ENCODE measurements at places on chromosomes 7 and 10.

DNA sequence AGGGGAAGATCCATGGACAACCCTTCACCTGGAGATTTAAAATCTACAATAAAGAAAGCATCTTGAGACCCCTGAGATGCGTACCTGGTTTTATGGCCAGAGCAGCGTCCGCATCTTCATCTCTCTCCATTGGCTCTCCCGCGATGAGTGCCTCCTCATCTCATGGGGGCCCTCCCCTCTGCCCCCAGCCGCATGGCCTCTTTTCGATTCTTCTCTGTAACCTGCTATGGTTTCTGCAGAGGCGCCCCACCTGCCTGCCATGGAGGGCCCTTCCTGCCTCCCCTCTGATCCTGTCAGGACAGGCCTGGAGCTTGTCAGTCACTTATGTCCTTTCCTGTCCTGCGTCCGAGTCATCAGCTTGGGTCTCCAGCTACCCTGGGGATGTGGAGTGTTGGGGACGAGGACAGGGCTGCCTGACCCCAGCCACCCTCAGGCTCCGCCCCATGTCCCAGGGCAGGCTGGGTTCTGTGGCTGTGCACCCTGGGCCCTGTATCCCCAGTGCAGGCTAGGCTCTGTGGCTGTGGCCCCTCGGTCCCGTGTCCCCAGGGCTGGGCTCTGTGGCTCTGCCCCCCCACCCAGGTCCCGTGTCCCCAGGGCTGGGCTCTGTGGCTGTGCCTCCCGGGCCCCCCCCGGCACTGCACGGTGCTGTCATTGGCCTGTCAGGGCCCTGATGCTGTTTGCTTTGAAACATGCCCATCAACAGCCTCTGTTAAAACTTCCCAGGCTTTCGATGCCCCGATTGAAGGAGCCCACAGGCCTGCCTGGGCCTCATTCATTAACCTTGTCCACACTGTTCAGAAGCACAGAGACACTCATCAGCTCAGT lies 99.8 kb downstream of the WDR37 start:
- no peak for DNase-seq

- DNase-seq, result no peak
Measured at GRCh38 chr7:79828866-79829265, 305.8 kb upstream of the GNAI1 start.

- no peak for DNase-seq
Measured at GRCh38 chr10:74151879-74152722, 1.1 kb downstream of the ADK start.

DNA sequence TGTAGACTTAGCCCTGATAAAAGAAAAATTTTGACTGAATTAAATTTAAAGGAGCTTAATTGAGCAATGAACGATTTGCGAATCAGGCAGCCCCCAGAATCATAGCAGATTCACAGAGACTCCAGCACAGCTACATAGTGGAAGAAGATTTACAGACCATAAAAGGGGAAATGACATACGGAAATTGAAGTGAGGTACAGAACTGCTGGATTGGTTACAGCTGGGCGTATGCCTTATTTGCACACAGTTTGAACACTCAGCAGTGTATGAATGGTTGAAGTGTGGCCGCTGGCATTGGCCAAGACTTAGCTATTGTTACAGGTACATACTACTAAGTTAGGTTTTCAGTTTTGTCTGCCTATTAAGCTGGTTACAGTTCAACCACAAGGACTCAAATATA lies 433.5 kb upstream of the CELF2 start:
- DNase-seq, result no peak

- no peak for DNase-seq
Measured at GRCh38 chr7:1058821-1059199, 14.5 kb downstream of the GPR146 start.

GRCh38 chr10:77927402-77928246 lies 1.1 kb upstream of the DLG5 start:
- no peak for DNase-seq

DNA sequence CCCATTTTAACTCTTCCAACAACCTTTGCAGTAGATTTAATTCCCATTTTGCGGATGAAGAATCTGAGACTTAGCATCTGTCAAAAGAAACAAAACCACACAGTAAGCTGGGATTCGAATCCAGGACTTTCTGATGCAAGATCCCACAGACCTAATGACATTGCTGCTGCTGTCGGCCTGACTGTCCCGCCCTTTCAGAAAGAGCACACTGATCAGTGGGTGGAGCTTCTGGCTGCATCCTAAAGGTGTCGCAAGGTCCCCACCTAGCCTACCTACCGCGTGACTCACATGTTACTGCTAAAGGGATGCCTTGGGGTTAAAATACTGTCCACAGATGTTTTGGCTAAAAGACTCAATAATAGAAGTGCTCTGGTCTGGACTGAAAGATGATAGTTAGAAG lies 134.7 kb downstream of the EMX2 start:
- no peak for DNase-seq

DNA sequence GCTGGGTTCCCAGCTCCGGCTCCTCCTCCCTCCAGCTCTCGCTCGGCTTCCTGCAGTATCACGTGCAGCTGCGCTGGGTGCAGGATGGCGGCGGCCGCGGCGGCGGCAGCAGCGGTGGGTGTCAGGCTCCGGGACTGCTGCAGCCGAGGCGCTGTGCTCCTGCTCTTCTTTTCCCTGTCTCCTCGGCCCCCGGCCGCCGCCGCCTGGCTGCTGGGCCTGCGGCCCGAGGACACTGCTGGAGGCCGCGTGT lies at the start of gene CNNM1:
Gene CNNM1 (plus strand): TSS at position 53 of the 250 bp plus-strand sequence. CDS start 32 bp downstream, at position 85.
- no peak for DNase-seq

DNA sequence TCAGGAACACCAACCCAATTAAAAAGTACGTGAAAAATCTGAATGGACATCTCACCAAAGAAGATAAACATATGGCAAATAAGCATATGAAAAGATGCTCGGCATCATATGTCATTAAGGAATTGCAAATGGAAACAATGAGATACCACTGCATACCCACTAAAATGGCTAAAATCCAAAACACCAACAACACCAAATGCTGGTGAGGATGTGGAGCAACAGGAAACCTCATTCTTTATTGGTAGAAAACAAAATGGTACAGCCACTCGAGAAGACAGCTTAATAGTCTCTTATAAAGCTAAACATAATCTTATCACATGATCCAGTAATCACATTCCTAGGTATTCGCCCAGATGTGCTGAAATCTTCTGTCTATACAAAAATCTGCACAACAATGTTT lies 13.1 kb downstream of the RSU1 start:
- no peak for DNase-seq

GRCh38 chr10:34731885-34732701 lies 83.0 kb downstream of the PARD3 start:
- no peak for DNase-seq

GRCh38 chr10:1754506-1755153 lies 17.3 kb upstream of the ADARB2 start:
- DNase-seq, result no peak

DNA sequence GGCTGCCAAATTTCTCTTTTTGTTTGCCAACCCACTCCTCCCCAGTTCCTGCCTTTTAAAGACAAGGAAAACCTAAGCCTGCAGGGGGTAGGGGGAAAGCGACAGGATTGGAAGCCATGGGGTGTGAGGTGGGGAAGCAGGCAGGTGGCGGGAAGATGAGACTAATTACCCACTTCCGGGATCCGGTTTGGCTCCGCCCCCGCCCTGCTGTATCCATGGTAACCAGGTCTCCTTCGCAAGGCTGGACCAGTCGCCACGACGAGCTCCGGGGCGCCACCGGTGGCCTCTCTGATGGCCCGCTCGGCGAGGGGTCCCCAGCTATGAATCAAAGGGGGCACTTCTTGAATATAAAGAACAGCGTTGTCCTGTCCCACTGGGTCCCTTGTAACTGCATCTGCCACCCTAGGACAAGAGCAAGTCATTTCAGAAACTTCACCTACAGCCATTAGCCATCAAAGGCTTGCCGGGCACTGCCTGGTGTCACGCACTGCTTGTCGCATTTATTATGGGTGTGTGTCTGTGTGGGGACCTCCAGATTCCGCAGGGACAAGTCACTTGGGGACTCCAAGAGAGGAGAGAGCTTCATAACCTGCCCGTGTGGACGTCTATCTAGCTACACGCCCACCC lies 55.4 kb upstream of the LMTK2 start:
- no peak for DNase-seq

- no peak for DNase-seq
Measured at GRCh38 chr10:123835575-123835974, 56.0 kb downstream of the CPXM2 start.

GRCh38 chr7:48154792-48155413 lies 16.4 kb upstream of the ABCA13 start:
- DNase-seq, result no peak

- DNase-seq, result no peak
Measured at GRCh38 chr10:78000956-78001472, 28.3 kb downstream of the POLR3A start.

GRCh38 chr10:26486304-26486703 lies 48.2 kb downstream of the APBB1IP start:
- DNase-seq, result no peak

DNA sequence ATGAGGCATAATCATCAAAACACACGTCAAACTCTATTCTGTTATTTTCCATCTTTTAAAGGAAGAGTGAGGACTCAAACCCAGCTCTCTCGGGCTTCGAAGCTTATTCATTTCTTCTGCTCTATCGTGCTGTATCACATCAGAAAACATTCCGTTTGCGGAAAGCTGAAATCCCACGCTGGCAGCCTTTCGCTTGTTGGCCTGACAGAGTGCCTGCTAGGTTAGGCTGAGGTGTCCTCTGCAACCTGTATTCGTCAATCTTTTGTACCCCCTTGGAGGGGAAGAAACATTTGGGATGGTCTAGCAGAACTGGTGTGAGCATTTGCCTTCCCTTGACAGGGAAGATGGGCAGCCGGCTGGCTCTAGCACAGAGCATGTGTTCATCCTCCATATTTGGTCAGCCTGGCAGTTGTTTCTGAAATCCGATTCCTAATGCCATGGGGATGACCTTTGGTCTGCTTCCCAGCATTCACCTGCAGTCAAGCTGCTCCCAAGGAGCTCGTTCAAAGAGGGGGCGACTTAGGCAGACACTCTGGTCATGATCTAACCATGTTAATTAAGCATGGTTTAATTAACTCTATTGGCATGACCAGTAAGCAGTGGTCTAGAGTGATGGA lies 55.2 kb downstream of the TACC2 start:
- no peak for DNase-seq

- DNase-seq, result no peak
Measured at GRCh38 chr10:6083523-6084475, 5.0 kb upstream of the RBM17 start.

- no peak for DNase-seq
Measured at GRCh38 chr7:119733127-119733879, 539.7 kb upstream of the KCND2 start.

GRCh38 chr7:32026083-32026425 lies 44.2 kb downstream of the PDE1C start:
- no peak for DNase-seq

GRCh38 chr10:47309408-47310089 lies 9.6 kb downstream of the GDF10 start:
- no peak for DNase-seq

DNA sequence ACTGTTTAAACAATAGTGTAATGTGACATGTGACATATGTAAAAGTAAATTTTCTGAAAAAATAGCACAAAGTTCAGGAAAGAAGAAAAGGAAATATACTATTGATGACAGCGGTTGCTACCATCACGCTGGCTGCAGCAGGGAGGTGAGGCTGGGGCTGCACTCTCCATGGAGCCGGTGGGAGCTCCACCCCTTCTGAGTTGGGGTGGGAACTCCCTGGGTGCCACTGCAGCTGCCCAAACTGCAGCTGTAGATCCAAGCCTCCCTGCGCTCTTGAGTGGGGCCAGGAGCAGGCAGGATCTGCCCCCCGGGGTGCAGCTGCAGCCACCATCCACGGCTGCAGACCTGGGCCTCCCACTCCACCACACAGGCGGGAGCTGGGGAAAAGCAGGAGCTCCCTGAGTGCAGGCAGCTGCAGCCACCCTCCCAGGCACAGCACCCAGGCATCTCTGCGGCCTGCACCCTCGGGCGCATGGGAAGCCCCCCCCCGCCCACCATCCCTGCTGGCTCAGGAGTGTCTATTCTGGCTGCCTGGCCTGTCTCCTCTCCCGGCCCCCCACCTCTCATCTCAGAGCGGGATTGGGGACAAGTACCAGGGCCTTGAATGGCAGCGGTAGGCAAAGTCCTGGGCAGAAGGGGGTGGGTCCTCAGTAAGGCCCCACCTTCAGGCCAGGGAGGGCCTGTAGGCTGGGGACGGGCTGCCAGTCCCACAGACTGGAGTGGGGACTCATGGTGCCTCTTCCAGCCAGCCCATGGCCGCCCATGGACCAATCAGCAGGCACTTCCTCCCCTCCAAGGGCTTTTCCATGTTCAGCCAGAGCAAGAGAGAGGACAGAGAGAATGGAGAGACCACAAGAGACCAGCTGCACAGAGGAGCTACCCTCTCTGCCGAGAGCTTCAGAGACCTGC lies 50.1 kb downstream of the TNS3 start:
- no peak for DNase-seq
